Activated CD4-positive, alpha-beta T cell treated with anti-CD3 and anti-CD28 coated beads for 48 hours (primary cell): ENCODE measurements at places on chromosomes 2 and 18.

- peak; percentile 70 for DNase-seq
These were observed at the start of gene LTBP1 for GRCh38 chr2:32946314-32947075. Gene LTBP1 (plus strand): TSS chr2:32946953. CDS start chr2:32947325, 372 bp downstream.

DNA sequence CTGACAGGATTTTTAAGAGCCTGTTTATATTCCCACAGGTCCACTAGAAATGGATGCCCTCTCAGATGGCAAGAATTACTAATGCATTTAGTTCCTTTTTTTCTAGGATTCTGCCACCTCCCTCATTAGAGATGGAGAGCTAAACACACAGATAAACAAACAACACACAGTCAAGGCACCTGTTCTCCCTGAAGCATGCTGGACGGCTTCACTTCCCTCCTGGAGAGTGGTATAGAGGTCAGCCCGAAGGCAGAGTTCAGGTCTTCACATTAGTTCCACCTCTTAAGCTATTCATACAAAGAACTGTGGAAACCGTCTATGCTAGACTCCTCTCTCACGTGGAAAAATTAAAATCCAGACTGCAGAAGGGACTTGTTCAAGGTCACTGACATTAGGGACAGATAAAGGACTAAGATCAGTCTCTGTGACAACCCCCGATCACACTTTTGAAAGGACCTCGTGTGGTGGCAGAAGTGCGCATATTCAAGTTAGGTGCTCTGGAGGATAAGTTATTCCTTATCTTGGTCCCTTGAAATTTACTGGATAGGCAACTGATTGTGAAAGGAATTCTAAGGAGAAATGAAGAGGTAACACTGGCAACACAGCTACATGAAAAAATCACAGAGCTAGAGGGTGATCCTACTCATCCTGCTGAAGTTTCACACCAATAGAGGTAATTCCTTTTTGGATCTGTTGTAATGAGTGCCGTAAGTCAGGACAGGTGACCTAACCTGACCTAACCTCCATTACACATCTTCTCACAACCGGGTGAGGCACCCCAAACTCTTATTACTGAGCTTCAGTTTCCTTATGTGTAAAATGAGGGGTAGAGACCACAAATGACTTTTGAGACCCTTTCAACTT, 75.1 kb downstream of the SPRED2 start:
- peak; percentile 27 for DNase-seq

- no peak for DNase-seq
These were observed 106.9 kb upstream of the ITGB6 start for GRCh38 chr2:160306985-160307384.

- no peak for DNase-seq
These were observed 263.2 kb downstream of the EXOC6B start for GRCh38 chr2:72562451-72563153.

DNA sequence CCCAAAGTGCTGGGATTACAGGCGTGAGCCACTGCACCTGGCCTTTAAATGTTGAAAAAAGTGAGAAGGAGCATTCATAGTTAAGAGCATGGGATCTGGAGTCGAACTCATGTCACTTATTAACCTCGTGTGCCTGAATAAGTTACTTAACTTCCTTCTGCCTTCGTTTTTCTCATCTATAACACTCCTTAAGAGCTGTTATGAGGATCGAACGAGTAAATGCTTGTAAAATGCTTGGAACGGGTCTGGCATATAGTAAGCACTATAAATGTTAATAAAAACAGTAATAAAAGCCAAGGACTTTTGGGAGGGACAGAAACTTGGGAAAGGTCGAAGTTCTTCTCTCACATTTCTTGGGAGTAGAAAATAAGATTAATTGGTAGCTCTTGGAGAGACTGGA, 40.8 kb downstream of the RAB10 start:
- DNase-seq = no peak

GRCh38 chr18:10475276-10475653, 20.8 kb downstream of the APCDD1 start:
- no peak for DNase-seq

DNA sequence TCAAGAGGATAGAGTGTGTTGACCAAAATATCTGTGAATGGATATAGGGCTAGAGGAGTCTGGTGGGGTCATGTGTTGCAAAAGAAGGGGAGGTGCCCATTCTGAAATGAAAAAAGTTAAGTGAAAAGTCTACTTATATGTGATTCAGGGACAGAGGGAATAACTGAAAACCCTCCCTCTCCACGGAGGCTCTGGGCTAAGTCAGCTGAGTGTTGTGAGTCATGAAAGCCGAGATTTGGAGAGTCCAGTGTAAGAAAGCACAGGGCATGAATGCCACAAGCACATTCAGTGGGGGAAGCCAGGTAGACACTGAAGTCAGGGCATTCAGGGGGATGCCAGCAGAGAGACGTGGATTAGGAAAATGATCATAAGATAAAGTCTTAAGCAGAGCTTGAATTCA, 871.9 kb downstream of the TSN start:
- DNase-seq = no peak

DNA sequence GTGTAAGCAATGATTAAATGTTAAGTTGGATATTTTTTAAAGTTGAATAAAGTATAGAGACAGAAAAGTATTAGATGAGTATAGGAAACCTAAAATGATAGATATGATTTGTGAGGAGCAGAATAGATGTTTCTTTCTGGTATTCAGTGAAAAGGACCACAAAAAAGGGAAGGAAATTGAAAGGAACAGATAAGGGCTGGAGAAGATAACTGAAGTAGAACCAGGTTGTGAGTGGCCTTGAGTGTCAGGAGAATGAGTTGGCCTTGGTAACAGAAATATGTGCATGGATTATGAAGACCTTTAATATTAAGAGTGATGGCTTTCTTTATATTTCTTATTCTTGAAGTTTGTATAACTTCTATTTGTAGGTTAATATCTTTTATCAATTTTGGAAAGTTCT, 543.5 kb downstream of the METTL4 start:
- DNase-seq = no peak

DNA sequence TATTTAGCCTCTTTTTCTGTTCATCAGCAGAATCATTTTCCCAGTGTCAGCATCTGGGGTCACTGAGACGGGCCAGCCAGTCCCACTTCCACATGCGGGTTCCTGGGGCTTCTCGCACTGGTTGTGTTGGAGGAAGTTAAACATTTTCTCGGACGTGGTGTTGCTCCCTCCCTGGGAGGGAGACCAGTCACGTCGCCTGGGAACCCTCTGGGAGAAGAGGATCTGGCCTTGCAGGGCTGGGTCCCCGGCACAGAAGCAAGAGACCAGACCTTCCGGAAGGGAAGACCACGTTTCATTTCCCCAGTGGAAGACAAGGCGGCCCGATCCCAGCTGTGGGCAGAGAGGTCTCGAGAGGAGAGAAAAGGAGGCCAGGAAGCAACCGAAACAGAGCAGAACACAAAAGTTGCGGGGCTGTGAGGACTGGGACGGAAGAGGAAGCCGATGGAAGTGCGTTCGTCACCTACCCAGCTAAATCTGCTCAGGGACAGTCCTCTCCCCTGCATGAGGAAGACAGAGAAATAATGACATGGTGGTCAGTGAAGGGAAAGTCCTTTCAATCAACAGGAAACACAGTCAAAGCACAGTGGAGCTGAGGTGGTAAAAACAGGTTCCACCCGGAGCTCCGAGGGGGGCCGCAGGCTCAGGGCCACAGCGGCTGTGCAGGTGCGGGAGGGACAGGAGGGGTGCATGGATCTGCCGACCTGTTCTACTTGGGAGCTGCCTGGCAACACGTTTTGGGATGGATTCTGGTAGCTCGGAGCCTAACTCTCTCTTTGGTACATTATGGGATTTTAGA, 144.4 kb downstream of the MBP start:
- no peak for DNase-seq

DNA sequence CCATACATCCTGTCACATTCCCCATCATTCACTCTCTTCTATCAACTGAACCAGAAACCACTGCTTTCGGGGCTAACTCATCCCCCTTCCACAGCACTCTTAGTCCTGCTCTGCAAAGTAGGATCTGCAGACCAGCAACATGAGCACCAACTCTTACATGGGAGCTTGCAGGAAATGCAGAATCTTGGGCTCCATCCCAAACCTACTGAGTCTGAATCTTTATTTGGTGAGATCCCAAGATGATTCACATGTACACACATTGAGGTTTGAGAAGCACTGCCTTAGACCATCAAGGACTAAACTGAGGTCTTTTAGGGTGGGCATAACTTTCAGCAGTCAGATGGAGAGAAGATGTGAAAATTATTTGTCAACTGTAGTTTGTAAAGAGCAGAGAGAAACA, 235.6 kb upstream of the EPHA4 start:
- DNase-seq = no peak

DNA sequence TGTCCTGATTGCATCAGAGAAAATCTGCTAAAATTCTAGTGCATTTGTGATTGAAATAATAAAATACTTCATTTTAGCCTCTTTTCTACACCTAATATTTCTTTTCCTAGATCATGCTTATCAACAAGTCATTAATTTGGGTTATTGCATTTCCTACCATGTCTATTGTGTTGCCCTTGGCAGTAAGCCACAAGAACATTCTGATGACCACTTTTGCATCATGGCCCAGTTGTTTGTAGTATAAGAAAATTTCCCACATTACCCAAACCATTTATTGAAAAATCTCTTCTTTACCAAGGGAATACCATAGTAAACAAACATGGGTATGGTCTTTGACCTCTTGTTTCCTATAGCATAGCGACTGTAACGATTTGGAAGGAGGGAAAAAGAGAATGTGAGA, 76.3 kb downstream of the R3HDM1 start:
- no peak for DNase-seq

DNA sequence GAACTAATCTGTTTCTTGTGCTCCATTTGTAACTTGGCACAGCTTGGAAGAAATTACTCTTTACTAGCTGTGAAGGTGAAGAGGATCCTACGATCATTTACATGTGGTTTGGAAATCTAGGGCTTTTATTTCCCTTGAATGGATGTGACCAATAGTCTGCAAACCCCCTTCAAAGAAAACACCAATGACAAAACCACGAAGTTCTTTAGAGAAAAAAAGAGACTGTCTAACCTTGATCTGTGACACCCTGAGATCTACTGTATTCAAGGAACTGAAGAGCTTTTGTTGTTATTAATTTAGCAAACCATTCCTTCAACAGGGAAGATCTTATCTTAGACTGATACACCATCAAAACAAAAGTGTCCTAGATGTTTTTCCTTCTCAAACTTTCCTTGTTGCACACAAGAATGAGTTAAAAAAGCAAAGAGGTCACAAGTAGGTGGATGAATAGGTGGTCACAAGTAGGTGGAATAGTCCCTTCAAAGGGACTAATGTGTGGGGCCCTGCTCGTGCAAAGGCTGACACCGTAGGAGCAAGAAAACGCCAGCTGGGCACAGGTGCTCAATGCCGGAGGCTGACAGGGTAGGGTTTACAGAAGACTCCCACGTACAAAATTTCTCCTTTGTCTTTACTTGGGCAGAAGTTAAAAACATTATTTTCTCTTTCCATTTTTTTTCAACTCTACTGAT, 95.6 kb upstream of the ITGB6 start:
- no peak for DNase-seq

DNA sequence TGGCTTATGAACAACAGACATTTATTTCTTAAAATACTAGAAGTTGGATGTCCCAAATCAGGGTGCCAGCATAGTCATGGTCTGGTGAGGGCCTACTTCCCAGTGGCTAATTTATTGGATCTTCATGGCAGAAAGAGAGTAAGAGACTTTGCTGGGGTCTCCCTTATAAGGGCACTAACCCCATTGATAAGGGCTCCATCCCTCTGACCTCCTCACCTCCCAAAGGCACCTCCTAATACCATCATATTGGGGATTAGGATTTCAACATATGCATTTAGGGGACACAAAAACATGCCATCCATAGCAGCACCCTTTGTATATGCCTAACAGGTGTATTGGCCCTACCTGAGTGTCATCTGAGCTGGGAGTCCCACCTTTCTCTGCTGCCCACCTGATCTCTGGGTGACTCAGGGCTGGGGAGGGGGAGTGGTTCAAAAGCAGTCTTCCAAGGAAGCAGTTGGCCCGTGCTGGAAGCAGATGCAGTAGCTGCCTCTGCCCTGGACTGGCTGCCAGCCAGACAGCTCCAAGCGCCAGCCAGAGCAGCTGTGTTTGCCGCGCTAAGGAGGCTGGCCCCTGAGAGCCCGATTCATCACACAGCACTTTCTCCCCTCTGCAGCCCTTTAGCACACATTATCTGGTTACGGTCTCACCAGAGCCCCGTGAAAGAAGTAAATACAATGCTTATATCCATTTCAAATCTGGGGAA, 84.6 kb downstream of the SMAD7 start:
- no peak for DNase-seq

DNA sequence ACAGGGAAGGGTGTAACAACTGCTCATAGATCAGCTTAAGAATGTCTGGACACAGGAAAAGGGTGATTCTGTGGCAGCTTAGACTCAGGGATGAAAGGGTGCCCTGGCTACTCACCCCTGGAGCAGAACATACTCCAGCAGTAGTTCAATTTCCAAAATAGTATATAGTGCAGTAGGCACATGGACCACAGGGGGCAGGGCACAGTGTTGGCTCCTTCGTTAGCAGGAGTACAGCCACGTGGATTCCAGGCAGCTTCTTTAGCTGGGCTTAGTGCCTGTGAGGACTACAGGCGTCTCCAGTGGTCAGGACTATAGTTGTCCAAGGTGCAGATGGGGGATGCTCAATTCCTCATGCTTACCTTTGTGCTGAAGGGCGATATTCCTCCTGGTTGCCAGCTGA, 277.5 kb upstream of the DDX18 start:
- DNase-seq = no peak

- DNase-seq = no peak
These were observed 15.1 kb downstream of the MYCN start for GRCh38 chr2:15955232-15955988.

DNA sequence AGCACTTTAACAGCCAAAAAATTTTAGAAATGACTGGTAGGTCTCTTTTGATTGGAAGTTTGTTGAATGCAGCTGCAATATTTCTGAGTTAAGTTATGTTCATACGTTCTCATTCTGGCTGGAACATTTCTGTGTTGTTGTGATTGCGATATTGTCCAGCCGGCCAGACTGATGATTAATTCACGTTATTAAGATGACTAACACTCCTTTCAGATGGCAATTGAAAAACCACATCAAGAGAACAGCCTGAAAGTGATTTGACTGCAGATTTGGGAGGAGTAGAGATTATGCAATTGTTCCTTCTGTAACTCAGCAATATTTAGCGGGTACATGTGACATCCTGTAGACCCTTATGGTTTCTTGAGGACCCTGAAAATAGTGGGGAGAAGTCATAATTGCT, 133.7 kb downstream of the FBXO15 start:
- no peak for DNase-seq

DNA sequence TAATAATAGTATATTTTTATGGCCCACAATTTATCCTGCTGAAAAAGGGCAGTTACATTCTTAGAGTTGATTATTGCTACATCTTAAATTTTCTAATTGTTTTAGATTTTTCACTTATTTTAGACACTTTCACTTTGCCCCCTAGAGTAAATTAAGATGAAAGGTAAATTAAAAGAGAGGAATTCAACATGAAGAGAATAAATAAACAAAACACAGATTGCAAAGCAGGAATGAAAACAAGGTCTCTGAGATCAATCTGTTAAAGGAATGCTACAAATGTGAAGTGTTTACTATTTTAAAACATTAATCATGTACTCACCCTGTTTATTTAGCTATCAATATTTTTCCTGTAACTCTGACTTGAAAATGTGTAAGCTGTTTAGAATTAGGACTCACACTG, 113.5 kb upstream of the ETAA1 start:
- no peak for DNase-seq

- no peak for DNase-seq
These were observed 477.3 kb downstream of the LPIN1 start for GRCh38 chr2:12223732-12224131.
